ENCODE measurements at places on chromosomes 6 and 20.

DNA sequence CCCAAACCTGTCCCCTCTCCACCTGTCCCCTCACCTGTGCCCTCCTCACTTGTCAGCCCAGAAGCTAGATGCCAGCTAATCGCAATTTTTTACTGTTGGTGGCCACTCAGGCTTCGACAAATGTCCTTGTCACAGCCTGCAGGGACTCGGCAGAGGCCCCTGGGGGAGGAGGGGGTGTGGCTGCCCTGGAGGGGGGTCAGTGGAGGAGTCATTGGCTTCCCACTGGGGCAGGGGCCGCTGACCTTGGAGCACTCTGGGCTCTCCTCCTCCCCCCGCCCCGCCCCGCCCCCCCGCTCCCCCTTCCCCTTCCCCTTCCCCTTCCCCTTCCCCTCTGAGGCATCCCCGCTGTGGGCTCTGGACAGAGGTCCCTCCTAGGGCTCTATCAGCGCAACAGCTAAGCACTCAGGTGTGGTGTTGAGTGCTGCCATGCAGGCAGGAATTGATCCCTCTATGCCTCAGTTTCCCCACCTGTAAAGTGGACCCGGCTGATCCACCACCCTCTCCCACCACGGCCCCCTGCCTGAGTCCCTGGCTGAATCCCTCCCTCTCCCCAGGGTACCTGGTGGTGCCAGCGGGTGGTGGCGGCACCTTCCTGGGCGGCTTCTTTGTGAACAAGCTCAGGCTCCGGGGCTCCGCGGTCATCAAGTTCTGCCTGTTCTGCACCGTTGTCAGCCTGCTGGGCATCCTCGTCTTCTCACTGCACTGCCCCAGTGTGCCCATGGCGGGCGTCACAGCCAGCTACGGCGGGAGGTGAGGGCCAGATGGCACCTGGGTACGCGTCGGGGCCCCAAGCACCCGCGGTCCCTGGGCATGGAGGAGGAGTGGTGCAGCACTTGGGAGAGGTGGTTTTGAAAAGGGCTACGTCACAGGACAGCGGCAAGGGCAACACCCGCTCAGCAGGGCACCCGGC is 23.8 kb downstream of the SLCO4A1 start:
- DNase-seq, result no peak

GRCh38 chr20:10877342-10877741 is 203.5 kb upstream of the JAG1 start:
- DNase-seq, result no peak

DNA sequence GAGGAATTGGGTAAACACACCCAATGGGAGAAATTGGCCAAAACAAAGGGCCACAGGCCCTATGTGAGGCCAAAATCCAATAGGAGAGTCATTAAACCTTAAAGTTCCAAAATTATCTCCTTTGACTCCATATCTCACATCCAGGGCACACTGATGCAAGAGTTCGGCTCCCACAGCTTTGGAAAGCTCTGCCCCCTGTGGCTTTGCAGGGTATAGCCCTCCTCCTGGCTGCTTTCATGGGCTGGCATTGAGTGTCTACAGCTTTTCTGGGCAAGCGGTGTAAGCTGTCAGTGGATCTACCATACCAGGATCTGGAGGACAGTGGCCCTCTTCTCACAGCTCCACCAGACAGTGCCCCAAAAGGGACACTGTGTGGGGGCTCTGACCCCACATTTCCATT is 160.5 kb downstream of the ADGRG6 start:
- DNase-seq, result no peak

- no peak for DNase-seq
These were observed 197.9 kb upstream of the GRIK2 start for GRCh38 chr6:101195588-101195987.

DNA sequence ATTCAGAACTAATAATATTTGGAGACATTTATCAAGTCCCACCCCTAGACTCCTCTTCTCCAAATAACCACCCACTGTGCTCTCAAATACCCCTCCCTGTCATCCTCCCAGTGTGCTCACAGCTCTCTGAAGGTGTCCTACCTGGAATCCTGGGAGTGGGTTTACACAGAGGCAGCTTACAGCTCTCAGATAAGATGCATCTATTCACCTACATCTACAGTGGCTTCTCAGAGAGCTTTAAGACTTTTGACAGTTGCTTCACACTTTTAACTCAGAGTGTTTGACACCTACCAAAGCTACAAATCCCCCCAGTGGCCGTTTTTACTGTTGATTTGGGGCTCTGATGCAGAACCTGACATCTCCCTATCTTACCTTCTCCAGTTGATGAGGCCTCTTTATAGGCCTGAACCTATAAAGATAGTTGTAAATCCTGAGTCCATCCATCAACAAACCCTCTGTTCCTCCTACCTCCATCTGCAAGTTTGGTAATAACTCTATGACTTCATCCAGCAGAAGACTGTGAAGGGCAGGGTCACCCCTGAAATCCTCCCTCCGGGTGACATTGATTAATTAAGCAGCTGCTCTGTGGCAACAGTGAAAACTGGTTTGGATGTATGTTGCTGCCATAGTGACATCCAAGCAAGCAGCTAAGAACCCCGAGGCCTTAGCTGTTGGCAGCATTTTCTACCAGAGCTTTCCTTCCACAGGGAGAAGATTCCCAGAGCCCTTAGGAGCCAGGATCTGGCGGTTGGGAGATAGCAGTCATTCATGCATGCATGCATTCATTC is 226.1 kb upstream of the RREB1 start:
- no peak for DNase-seq

DNA sequence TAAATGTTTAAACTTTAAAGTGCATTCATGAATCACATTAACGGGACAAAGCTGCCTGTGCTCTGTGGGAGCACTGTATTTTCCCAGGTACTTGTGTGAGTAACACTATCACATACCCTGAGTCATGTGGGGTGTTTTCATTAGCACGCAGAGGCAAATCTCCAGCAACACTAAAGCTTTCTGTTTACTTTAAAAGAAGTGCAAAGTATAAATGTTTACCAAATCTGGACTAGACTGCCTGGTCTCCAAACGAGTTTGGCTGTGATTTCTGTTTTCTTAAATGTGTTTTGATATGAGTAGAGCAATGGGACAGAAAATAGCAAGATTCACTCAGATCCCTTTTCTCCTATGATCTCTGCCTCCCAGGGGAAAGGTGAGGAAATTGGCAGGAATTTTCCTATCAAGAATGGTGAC is 28.8 kb upstream of the RIPPLY2 start:
- DNase-seq, result peak; percentile 33

GRCh38 chr6:91608428-91608827 is 1021.6 kb upstream of the MAP3K7 start:
- no peak for DNase-seq

DNA sequence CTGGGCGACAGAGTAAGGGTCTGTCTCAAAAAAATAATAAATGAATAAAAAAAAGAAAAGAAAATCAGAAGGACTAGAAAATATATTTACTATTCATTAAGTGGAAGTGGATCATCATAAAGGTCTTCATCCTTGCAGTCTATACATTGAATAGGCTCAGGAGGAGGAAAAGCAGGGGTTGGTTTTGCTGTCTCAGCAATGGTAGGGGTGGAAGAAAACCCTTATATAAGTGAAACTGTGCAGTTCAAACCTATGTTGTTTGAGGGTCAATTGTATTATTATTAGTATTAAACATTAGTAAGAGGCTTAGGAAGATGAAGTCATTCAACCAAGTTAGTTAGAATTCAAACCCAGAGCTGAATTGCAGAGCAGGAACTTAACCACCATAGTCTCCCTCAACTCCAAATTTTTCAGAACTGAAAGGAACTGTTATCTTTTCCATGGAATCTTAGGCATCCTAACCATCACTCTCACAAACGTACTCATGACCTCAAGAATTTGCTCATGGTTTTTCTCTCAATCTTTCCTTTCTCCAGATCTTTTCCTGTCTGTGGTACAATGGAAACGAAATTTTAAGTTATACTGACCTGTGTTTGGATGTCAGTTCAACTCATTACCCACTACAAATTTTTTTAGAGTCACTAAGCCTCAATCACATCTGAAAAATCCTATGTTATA is 7.7 kb upstream of the SMIM13 start:
- peak; percentile 19 for DNase-seq

DNA sequence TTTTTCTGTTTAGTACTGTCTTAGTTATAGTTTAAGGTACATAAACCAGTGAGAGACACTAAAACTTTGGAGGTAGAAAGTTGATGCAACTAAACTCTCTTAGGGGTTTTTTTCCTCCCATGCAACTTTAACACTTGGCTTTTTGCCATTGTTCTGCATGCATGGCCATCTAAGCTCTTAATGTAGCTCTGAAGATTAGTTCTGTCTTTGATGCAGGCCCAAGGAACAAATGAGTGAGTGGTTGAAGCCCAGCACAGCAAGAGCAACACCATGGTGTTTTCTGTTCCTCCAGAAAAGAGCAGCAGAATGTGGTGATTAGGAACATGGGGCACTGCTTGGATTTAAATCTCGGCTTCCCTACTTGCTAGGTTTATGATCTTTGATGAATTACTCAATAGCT is 89.3 kb downstream of the L3MBTL3 start:
- no peak for DNase-seq

GRCh38 chr6:131159578-131159977 is 24.3 kb downstream of the AKAP7 start:
- peak; percentile 90 for DNase-seq

DNA sequence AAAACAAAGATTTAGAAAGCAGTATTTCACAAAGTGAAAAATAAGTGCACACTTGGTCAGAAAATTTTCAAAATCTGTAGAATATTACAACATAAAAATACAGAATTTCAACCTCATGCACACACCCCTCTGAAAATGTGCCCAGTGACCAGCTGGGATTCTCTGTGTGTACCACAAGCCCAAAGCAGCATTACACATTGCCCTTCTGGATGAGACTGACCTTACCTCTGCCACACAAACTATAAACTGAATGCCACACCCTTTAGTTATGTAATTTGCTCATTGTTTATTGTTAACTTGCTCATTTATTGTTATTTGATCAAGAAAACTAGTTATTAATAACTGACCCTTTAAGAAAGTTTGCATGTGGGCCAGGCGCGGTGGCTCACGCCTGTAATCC is 303.0 kb downstream of the FOXC1 start:
- no peak for DNase-seq

DNA sequence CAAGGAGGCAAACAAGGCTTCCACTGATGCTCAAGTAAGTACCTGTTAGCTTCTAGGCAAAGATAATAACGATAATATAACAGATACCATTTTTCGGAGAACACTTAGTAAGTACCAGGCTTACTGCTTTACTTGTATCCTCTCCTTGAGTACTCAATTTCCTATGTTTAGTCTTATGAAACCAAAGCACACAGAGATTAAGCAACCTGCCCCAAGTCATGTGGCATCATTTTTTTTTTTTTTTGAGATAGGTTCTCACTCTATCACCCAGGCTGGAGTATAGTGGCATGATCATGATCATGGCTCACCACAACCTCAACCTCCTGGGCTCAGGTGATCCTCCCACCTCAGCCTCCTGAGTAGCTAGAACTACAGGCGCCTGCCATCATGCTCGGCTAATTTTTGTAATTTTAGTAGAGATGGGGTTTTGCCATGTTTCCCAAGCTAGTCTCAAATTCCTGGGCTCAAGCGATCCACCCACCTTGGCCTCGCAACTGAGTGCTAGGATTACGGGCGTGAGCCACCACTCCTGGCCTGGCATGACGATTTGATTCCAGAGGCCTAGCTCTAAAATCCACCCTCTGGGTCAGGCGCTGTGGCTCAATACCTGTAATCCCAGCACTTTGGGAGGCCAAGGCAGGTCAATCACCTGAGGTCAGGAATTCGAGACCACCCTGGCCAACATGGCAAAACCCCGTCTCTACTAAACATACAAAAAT is 14.0 kb downstream of the SPAG4 start:
- DNase-seq, result no peak

DNA sequence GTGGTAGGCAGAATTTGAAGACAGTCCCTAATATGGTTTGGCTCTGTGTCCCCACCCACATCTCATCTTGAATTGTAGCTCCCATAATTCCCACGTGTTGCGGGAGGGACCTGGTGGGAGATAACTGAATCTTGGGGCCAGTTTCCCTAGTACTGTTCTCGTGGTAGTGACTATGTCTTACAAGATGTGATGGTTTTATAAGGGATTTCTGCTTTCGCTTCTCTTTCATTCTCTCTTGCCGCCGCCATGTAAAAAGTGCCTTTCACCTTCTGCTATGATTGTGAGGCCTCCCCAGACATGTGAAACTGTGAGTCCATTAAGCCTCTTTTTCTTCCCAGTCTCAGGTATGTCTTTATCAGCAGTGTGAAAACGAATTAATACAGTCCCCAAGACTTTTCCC is 103.4 kb downstream of the PDE10A start:
- no peak for DNase-seq

GRCh38 chr6:24780206-24780605 is 5.5 kb downstream of the GMNN start:
- DNase-seq, result peak; percentile 25

Measured in GM23248 (cell line).